ENCODE measurements at places on chromosomes 4 and X.
A peak's percentile ranks its signal among the peaks of the same experiment; 100 is the strongest.

DNA sequence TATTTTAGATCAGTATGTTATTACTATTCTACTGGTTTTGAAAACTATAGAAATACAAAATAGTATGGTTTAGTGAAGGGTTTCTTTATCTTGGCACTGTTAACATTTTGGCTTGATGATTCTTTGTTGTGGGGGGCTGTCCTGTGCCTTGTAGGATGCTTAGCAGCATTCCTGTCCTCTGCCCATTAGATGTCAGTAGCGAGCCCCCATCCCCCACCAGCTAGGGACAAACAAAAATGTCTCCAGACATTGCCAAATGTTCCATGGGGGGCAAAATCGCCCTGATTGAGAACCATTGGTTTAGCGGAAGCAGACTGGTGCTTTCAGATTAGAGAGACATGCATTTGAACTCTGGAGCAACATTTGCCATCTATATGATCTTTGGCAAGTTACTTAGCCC, 23.3 kb downstream of the SPARCL1 start:
- DNase-seq: no peak

DNA sequence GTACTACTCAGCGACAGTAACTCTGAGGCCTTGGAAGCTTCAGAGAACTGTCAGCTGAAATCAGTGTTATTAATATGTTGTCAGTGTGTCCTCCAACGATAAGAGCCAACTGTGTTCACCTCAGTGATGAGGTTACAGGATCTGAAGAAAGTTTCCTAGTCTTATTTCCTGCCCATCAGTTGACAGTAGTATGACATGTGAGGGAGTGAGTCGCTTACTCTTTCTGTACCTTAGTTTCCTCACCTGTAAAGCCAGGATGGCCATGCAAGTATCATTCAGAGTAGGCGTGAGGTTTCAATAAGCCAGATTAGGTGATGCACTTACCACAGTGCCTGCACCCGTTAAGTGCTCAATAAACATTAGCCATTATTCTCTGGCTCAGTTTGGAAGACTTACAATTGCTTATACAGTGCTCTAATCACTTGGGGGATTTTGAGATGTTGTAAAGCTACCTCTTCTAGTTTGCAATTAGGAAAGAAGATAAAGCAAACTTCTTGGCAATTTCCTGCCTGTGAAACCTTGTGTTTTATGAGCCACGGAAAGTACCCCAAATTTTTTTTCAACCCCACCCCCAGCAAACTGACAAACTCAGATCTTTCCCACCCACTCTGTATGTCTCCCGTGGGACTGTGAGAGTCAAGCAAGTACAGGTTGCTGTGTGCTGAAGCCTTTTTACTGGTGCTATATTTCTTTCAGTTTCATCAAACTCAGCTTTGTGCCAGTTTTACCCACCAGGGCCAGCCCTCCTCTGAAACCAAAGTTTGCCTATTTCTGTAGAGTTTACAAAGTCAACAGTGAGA, 62.2 kb downstream of the ANXA3 start:
- DNase-seq: no peak

DNA sequence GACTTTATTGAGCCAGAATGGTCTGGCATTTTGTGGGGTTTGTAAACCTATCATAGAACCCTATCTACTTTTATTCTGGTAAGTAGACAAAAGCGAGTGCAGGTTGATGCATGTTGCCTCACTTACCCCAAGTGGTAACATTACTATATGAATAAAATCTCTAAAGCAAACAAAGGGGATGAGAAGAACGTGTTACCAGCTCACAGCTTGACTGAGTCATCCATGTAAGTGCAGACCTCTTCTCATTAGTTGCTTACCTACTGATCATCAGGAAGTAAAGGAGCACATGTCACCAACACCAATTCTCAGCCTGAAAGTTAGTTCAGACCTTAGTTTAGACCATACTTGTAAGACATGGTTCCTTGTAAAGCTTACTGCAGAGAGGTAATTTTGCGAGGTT, 1328.3 kb downstream of the C4orf33 start:
- DNase-seq: no peak

DNA sequence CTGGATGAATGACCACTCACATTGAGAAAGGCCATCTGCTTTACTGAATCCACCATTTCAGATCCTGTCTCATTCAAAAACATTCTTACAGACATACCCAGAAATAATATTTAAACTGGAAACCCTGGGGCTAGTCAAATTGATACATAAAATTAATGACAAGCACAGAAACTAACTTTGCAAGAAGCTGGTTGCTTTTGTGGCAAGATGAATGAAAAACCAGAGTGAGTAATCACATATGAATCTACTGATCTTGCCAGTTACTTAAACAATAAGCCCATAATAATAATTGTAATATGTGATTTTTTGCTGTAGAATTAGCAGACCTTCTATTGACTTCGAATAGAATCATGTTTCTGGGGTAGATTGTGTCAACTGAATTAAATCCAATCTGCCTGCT, 235.1 kb downstream of the PPARGC1A start:
- no peak for DNase-seq

DNA sequence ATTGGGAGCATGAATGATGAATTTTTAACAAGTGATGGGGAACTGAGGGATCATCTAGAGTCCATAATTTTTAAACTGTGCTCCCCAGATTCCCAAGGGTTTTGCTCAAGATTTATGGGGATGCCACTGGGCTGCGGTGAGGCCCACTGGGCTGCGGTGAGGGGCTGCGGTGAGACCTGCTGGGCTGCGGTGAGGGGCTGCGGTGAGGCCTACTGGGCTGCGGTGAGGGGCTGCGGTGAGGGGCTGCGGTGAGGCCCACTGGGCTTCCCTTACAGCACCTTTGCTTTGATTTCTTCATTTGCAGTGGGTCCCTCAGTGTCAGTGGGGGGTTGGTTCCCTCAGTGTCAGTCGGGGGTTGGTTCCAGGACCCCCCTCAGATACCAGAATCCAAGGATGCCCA, 47.4 kb upstream of the ATOH1 start:
- no peak for DNase-seq

GRCh38 chrX:21905313-21905712, 35.2 kb upstream of the SMS start:
- no peak for DNase-seq

DNA sequence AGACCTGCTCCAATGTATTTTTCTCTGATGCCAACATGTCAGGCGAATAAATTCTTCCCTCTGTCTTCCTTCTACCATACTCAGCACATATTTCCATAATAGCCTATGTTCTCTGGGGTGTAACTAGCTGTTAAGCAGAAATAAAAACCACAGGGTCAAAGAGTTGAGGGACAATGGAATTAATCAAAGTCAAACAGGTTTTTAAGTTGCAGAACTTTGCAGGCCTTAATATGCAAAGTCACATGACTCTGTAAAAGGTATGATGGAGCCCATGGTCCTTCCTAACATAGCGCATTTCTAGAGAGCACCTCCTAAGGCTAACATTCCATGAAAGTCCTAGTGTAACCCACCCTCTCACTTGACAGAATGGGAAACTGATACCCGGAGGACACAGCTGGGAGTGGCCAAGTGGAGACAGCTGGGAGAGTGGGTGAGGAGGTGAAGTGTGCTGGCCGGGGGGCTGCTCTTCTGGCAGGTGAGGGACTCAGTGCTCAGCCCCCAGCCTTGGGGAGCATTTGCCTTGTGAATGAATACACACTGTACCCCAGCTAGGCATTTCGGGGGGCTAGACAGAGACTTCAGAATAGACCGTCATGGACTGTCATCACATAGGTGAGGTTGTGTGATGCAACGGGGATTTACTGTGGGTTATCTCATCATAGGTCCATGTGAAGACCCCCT, 8.4 kb upstream of the SORCS2 start:
- DNase-seq: no peak

GRCh38 chr4:42671431-42672194, 14.7 kb upstream of the ATP8A1 start:
- no peak for DNase-seq

DNA sequence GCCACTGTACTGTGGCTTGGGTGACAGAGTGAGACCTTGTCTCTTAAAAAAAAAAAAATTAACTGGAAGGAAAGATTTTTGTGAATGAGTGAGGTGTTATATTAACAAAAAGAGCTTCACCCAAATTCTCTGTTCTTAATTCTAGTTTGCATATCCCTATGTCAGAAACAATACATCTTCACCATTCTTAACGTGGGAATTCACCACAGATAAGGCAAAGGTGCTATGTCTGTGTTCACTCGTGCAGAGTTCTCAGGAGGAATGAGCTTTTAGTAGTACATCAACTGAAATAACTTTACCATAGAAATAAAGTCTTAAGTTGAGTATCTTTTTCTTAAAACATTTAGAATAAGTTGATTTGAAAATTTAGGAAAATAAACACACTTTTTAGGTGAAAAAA, 135.1 kb downstream of the RAPGEF2 start:
- no peak for DNase-seq

GRCh38 chrX:107826238-107827029, 768 bp downstream of the MID2 start:
- peak; percentile 16 for DNase-seq

DNA sequence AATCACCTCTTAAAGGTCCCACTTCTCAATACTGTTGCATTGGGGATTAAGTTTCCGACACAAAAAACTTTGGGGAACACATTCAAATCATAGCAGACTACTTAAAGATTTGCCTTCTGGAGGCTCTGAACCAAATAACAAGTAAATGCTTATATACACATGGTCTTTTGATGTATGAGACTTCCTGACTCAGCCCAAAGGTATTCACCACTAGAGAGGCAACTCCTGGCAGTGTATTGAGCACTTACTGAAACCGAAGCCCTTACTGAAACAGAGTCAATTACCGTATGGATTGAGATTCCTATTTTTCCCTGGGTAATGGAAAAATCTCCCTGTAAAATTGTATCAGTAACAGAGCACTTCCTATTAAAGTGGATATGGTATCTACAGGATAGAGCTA, 45.4 kb downstream of the ZCCHC13 start:
- DNase-seq: peak; percentile 20

- DNase-seq: no peak
These were observed 2542.7 kb downstream of the PCDH7 start for GRCh38 chr4:33262824-33263223.

DNA sequence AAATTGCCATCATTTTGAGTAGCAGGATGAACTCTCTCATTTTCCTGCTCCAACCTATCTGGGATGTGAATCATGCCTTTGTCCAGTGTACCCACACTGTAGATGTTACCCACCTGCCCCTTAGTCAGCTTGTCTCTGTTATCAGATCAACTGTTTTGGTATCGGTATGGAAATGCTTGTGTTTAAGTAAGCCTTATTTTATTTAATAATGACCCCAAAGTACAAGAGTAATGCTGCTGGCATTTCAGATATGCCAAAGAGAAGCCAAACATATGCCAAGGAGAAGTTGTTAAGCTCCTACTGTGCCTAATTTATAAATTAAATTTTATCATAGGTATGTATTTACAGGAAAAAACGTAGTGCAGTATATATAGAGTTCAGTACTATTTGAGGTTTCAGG, 18.6 kb upstream of the RAP1GDS1 start:
- DNase-seq: no peak

DNA sequence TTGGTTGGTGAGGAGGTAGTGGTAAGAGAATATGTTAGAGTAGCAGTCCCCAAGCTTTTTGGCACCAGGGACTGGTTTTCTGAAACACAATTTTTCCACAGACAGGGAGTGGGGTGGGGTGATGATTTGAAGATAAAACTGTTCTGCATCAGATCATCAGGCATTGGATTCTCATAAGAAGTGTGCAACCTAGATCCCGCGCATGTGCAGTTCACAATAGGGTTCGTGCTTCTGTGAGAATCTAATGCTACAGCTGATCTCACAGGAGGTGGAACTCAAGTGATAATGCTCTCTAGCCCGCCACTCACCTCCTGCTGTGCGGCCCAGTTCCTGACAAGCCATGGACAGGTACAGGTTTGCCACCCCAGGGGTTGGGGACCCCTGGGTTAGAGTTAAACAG, 423.3 kb downstream of the GPAT3 start:
- no peak for DNase-seq

DNA sequence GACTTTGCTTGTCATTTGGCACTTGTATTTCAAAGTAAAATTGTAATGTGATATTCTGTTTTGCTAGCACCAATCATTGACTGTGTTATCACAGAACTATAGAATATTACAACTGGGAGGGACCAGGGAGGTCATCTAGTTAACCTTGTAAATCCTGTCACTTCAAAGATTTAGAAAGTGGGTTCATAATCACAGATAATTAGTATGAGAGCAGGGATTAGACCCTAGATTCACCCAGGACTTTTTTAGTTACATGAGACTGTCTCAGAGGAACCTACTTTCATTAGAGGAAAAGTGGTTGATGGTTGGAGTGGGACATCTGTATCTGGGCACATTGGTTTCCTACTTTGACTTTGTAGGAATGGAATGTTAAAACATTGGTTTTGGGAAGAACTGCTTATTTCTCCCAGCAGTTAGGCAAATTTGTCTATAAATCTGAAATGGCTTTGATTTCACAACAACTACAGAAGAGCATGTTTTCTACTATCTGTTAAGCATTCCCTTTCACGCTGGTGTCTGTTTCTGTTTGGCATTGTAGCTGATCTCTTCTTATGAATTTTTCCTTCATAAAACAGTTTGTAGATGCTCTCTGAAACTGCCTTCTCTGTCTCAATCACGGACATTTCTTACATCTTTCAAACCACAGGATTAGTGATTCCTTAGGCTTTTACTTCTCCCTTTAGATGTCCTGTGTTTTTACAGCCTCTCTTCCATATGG, 144.1 kb downstream of the DIPK2B start:
- DNase-seq: peak; percentile 17

DNA sequence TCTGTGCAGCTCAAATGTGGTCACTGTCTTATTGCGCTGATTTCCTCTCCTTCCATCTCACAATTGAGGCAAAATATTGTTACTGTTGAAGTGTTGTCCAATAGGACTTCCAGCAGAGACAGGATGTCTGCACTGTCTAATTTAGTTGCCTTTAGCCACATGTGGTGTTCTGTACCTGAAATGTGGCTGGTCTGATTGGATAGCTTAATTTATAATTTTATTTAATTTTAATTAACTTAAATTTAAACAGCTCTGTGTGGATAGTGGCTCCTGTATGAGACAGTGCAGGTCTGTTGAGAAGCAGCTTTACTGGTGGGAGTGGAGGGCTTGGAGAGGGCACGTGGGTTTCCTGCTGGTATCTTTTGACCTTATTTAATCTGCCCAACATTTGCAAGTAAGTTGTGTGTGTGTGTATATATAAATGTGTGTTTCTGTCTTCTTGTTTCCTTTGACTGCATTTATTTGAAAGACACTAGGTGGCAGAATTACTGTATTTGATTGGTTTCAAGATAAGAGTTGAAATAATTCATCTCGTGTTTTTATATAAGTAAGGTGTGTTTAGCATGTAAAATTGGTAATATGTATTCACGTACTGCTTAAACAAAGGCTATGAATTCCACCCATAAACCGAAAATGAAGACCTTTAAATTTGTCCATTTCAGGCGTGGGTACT, 55.3 kb upstream of the MSANTD1 start:
- no peak for DNase-seq

DNA sequence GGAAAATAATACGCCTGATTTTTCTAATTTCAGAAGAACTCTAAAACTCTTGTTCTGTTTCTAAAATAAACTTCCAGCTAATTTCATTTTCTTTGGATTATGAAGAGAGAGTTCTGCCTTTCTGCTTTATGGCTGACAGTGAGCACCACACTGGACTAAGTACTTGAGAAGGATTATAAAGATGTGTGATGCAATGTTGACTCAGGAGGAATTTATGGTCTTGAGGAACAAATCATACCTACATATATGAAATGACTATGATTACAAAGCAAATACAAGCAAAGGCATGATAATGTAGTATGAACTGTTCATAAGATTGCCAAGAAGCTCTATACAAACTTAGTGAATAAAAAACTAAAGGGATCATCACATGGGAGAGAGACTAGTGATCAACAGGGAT, 13.0 kb upstream of the SLC25A5 start:
- no peak for DNase-seq

GRCh38 chr4:8211737-8212581, 12.9 kb downstream of the SH3TC1 start:
- DNase-seq: no peak

- no peak for DNase-seq
These were observed 451.3 kb downstream of the TLL1 start for GRCh38 chr4:166324321-166324720.
